ENCODE measurements at places on chromosomes 12 and 14.

- DNase-seq = no peak
Observed at GRCh38 chr14:101318271-101318670, 243.0 kb upstream of the DIO3 start.

GRCh38 chr14:52835122-52835903, 43.9 kb upstream of the GNPNAT1 start:
- DNase-seq = no peak

DNA sequence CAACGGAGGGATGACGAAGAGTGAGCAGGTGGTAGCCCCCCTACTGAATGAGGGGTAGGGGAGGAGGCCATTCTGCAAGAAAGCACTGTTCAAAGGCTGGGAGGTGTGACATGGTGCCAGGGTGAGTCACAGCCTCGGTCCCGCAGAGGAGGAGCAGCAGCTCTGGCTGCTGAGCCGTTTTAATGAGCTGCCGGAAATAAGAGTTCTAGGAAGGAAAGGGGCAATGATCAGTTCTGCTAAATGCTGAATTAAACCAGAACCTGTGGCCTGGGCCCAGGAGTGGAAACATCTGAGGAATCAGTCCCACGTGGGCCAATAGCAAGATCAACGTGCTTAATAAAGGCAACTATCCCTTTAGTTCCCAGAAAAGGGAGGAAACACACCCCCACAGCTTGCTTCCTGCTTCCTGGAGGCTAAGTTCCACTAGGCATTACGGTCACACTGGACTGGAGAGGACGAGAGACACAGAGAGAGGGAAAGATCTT, 3.6 kb downstream of the ABCD4 start:
- no peak for DNase-seq

DNA sequence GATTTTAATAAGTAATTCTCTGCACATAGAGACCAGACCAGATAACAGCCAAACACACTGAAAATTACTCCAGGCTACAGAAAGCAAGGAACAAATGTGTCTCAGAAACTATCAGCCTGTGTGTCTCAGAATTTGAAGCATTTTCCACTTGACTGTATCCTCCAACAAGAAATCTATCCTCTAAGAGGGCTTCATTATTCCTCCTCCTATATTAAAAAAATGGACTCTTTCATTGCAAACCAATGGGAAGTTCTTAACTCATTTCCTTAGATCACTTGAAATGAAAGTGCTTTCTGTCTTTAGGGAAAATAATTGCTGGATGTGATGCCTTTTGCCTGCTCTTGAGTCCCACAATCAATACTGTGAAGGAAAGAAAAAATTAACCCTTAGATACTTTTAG, 2.3 kb downstream of the ST8SIA1 start:
- DNase-seq = no peak

DNA sequence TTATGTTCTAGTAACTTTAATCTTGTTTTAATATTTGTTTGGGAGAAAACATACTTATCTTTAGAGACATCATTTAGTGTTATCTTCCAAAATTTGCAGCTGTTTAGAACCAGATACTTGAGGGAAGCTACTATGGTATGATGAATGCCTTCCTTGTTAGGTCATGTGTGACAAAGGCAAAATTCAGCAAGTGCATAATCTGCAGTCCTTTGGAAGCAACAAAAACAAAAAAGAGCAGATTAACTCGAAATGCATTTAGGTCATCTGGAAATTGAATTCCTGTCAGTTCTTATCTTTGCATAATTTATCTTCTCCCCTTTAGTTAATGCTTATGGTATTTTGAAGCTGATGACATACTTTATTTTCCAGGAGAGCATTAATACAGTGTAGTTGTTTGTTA, 3.5 kb downstream of the FBXO34 start:
- DNase-seq = no peak

Data from activated CD4-positive, alpha-beta T cell treated with anti-CD3 and anti-CD28 coated beads, Interleukin-2, amount 50 U/mL, for 24 hours (primary cell).